RCC 7860 (cell line): ENCODE measurements at places on chromosomes 16 and 17.
A peak's percentile ranks its signal among the peaks of the same experiment; 100 is the strongest.

- peak; percentile 26 for DNase-seq
Observed at GRCh38 chr17:45852535-45853297, 8.0 kb downstream of the SPPL2C start.

DNA sequence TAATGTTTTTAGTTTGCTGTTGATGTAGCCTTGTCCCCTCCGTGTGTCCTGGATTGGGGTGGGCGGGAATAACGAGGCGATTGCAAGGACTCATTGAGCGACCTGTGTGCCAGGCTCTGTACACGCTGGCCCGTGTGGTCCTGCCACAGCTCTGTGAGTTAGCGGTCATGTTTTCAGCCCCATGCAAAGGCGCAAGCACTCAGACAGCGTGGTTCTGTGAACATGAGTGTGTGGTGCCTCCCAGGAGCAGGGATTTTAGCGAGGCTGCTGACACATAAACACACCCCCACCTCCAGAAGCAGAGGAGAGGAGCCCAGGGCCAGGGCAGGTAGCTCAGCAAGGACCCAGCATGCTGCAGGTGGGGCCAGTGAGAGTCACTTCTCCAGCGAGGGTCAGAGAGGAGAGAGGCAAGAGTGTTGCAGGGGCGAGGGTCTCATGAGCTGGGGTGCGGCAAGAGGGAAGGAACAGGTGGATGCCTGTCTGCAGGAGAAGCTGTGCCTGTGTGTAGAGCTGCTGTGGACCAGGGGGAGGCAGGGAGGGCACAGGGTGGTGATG is 115.3 kb downstream of the OR1D5 start:
- no peak for DNase-seq

DNA sequence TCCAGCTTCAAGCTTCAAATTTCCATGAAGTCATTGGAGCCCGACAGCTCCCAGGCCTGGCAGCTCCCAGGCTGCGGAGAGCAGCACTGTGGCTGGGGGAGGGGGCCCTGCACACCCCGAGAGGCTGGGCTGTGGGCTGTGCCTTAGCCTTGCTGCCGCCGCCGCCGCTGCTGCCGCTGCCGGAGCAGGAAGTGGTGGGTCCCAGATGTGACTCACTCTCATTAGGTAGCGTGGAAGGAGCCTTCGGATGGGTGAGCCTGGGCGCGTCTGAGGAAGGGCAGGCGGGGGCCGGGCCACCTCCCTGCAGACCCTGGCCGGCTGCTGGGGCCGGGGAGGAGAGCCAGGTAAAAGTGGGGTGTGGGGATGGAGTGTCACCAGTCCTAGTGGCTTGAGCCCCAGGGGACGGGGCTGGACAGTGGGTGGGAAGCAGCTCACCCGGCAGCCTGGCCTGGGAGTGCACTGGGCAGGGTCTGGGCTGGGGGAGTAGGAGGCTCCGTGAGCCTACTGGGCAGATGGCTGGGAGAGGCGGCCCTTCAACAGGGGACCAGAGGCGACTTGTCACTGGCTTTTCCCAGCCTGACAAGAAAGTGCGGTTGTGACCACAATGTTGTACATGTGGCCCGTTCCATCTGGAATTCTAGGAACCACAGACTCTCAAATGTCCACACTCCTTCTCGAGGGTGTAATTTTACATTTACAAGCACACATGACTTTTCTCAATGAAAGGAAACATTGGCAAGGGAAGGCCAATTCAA is at the start of gene ADCY7:
Gene ADCY7 (plus strand): TSS at position 215 of the 755 bp plus-strand sequence. CDS start 21,629 bp downstream, outside the sequence.
- peak; percentile 88 for DNase-seq

GRCh38 chr16:87698241-87698640 is 67.5 kb downstream of the KLHDC4 start:
- DNase-seq = no peak

- no peak for DNase-seq
Observed at GRCh38 chr16:10504404-10504885, 76.0 kb downstream of the EMP2 start.

DNA sequence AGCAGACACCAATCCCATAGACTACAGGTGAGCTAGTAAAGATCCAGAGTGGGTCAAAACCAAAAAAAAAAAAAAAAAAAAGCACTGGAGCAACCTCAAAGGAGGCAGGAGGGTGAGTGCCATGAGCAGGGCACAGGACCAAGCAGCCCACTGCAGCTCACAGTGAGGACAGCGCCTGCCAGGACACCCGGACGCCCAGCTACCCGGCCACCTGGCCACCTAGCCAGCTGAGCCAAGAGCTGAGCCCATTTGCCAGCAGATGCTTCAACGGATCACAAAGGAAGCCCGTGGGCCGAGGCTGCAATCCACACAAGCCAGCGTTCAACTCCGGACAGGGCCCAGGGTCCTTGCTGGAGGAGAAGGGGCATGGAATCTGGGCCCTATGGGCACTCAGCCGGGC is 15.1 kb downstream of the AXIN1 start:
- no peak for DNase-seq

GRCh38 chr16:4846503-4846900 is 586 bp downstream of the GLYR1 start:
- peak; percentile 72 for DNase-seq

- DNase-seq = no peak
Observed at GRCh38 chr16:85715169-85716021, 26.6 kb upstream of the GINS2 start.

GRCh38 chr17:78142119-78142861 is 3.9 kb upstream of the C17orf99 start:
- DNase-seq = peak; percentile 90

- DNase-seq = no peak
Observed at GRCh38 chr16:20598832-20599469, 22.8 kb upstream of the ACSM2B start.

GRCh38 chr16:89093602-89094251 is at the start of gene ACSF3:
Gene ACSF3 (plus strand): TSS chr16:89093852. CDS start chr16:89100682, 6,830 bp downstream.
- no peak for DNase-seq

- no peak for DNase-seq
Observed at GRCh38 chr16:51490866-51491265, 339.8 kb upstream of the SALL1 start.

DNA sequence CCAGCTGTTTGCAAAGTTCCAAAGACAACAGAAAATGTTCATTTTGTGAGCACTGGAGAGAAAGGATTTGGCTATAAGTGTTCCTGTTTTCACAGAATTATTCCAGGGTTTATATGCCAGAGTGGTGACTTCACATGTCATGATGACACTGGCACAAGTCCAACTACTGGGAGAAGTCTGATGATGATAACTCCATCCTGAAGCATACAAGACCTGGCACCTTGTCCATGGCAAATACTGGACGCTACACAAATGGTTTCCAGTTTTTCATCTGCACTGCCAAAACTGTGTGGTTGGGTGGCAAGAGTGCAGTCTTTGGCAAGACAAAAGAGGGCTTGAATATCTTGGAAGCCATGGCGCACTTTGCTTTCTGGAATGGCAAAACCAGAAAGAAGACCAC is 385.0 kb downstream of the CDH11 start:
- no peak for DNase-seq

DNA sequence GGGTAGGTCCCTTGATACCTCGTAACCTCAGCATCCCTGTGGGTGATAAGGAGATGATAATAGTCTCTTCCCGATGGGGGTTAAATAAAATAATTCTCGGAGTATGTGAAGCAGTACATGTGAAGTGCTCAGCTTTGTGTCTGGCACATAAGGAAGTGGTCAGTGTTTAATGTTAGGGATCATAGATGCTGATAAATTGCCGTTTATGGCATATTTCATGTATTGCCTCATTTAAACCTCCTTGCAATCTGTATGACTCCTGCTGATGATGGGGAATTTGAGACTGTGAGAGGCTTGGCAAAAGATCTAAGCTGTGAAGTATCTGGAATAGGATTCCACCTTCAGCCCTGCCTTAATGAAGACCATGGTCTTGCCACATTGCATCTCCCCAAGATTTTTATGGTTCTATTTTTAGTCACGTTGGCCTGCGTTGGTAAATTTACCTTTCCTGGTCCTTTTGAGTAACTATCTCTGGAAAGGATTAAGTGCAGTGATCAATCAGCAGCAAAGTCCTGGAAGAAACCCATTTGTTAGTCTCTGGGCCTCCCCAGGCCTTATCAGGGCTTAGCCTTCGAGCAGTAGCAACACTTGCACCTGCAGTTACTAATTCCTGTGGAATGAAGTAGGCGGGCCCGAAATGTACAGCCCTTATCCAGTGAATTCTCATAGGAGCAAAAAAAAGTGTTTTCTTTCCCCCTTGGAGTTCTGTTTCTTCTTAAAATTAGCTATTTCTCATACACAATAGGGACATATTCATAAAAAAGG is 144.9 kb downstream of the WWOX start:
- DNase-seq = no peak

- DNase-seq = no peak
Observed at GRCh38 chr16:55687802-55688201, 32.0 kb downstream of the SLC6A2 start.

GRCh38 chr17:40791787-40792436 is 7.8 kb downstream of the KRT28 start:
- DNase-seq = peak; percentile 39

- no peak for DNase-seq
Observed at GRCh38 chr16:57048095-57048494, 44.3 kb upstream of the CPNE2 start.

- peak; percentile 66 for DNase-seq
Observed at GRCh38 chr17:6257336-6257735, 177.6 kb downstream of the AIPL1 start.

GRCh38 chr17:8924595-8924994 is 40.9 kb downstream of the PIK3R5 start:
- no peak for DNase-seq

GRCh38 chr17:65626451-65626850 is 65.0 kb upstream of the AXIN2 start:
- no peak for DNase-seq

- DNase-seq = no peak
Observed at GRCh38 chr17:68085771-68086381, 50.3 kb downstream of the KPNA2 start.

DNA sequence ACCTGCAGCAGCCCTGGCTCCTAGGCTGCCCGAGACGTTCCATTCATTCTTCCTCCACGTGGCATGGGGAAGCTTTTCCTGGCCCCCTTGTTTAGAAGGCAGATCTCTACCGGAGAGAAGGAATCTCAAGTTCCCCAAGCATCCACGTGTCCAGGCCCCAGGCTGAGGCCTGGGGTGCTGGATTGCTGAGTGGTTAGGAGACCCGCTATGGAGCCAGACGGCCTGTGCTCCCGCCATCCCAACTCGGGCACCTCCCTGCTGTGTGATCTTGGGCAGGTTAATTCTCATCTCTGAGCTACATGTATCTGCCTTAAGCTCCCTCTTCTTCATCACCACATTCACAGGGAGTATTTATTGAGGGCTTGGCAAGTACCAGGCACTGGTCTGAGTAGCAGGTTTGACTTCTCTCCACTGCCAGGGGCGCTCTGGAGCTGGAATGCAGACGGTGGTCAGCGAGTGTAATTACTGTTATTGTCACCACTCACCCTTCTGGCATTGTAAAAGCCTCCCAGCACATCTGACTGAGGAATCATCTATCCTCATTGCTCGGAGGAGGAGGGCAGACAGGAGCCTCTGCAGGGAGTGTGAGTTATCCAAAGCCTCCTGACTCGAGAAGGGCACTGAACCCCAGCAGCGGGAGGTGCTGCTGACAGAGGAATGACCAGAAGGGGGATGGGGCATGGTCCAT is 1.1 kb upstream of the ADGRG1 start:
- DNase-seq = peak; percentile 98

GRCh38 chr17:38559880-38560230 is 45.9 kb downstream of the SRCIN1 start:
- DNase-seq = no peak

DNA sequence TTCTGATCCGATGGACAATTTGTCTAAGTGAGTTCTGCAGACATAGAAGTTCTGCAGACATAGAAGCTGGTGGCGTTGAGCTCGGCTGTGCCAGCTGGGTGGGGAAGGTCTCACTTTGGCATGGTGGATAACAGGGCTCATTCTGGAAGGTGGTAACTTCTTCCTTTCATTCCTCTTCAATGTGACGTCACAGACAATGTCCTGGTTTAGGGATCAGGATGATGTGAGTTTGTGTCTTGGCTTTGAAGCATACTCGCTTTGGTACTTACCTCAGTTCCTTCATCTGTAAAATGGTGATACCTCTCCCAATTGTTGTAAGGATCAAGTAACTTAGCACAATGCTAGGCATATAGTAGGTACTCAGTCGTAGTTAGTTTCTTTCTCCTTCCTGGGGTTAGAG is 408.8 kb upstream of the ASIC2 start:
- DNase-seq = no peak

- DNase-seq = no peak
Observed at GRCh38 chr16:79295746-79296145, 304.8 kb downstream of the MAF start.

DNA sequence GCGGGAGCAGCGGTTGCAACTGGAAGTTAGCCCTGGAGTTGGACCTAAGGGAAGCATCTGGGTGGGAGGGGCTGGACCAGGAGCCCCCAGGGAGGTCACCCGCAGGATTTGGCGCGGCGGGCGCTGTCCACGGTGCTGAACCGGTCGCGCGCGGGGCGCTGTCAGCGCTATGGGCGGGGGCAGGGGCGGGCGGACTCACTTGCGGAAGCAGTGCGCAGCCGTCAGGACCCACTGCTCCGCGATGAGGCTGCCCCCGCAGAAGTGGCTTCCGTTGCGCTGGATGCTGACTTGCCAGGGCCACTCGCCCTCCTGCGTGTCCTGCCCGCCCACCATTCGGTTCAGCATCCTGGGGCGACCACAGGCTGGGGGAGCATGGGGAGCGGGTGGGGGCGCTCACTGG is 4.5 kb downstream of the PRSS27 start:
- no peak for DNase-seq

- DNase-seq = no peak
Observed at GRCh38 chr16:55204069-55204468, 119.9 kb upstream of the IRX6 start.

GRCh38 chr16:89367538-89367915 is 122.8 kb downstream of the ANKRD11 start:
- no peak for DNase-seq

GRCh38 chr16:72277749-72278148 is 105.8 kb upstream of the PMFBP1 start:
- DNase-seq = no peak

DNA sequence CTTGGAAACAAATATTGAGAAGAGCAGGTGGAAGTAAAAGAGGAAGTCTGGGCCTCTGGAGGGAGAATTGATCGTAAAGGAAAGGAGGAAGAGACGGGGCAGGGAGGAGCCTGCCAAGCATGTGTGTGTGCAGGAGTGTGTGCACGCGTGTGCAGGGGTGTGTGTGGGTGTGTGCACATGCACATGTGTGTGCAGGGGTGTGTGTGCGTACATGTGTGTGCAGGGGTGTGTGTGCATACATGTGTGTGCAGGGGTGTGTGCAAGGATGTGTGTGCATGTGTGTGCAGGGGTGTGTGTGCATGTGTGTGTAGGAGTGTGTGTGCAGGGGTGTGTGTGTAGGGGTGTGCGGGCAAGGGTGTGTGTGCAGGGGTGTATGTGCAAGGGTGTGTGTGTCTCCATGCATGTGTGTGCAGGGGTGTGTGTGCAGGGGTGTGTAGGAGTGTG is 10.0 kb downstream of the CEP295NL start:
- DNase-seq = no peak

- DNase-seq = no peak
Observed at GRCh38 chr17:37017404-37017803, 68.7 kb downstream of the AATF start.

- DNase-seq = no peak
Observed at GRCh38 chr16:25366078-25366477, 108.4 kb upstream of the ZKSCAN2 start.

- DNase-seq = no peak
Observed at GRCh38 chr17:79758271-79758670, 19.7 kb upstream of the CBX2 start.

- DNase-seq = no peak
Observed at GRCh38 chr17:6981426-6981825, 14.4 kb upstream of the ALOX12 start.

- no peak for DNase-seq
Observed at GRCh38 chr16:66523861-66524354, 26.0 kb downstream of the TK2 start.

- DNase-seq = no peak
Observed at GRCh38 chr16:2768403-2769089, 8.5 kb downstream of the ELOB start.
